ENCODE measurements at places on chromosomes 11 and 22.
A peak's percentile ranks its signal among the peaks of the same experiment; 100 is the strongest.

GRCh38 chr11:130442737-130443136, 5.7 kb upstream of the ADAMTS15 start:
- peak; percentile 79 for DNase-seq

- DNase-seq, result no peak
Measured at GRCh38 chr11:32030875-32031503, 59.9 kb upstream of the RCN1 start.

DNA sequence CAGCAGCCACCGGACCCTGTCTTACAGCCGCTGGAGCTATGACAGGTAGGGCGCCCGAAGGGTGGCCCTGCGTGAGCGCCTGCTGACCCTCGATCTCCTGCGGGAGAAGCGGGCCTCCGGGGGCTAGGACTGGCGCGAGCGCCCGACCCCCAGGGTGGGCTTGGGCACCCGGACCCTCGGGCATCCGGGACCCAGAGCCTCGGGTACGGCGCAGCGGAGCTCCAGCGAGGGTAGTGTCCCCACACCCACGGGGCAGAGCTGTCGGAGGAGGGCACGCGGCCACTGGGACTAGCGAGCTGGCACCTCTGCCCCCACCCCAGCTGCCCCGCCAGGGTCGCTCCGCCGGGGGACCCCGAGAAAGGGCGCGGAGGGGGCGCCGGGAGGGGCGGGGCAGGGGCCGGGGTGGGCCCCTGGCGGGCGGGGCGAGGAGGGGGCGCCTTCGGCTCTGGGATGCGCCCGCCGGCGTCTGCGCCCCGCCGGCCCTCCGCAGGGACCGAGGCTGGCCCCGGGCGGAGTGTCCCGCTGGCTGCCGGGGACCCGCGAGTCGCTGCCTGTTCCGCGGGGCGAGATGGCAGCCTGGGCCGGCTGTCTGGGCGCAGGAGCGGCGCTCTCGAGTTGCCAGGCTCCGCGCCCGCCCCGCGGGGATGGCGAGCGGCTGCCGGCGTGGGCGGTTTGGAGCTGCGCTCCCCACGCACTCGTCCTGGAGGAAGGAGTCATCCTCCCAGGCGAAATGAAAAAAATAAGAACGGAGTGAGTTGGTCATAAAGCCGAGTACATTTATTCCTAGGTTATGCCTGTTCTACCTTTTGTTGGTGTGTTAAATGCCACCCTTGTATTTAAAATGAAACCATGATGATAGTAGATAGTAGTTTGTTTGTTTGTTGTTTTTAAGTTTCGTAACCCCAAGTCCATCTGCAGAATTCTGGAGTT, 32.4 kb downstream of the EIF3F start:
- peak; percentile 35 for DNase-seq

GRCh38 chr11:2592559-2593392, 107.0 kb downstream of the KCNQ1OT1 start:
- no peak for DNase-seq

DNA sequence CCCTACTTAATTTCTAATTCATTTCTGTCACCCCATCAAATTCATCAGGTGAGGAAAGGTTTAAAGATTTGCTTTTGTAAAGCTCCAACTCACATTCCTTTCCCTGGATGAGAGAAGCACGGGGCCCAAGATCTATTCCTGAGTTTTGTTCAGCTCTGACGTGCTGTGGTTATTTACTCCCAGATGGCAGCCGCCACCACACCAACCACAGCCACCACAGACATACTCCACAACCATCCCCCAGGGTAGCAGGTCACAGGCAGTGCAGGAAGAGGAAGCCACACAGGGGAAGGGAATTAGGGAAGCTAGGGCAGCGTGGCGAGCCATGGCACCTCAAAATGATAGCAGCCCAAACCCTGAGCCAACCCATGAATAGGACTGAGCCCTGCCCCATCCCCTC, 63.5 kb upstream of the CSNK2A3 start:
- no peak for DNase-seq

DNA sequence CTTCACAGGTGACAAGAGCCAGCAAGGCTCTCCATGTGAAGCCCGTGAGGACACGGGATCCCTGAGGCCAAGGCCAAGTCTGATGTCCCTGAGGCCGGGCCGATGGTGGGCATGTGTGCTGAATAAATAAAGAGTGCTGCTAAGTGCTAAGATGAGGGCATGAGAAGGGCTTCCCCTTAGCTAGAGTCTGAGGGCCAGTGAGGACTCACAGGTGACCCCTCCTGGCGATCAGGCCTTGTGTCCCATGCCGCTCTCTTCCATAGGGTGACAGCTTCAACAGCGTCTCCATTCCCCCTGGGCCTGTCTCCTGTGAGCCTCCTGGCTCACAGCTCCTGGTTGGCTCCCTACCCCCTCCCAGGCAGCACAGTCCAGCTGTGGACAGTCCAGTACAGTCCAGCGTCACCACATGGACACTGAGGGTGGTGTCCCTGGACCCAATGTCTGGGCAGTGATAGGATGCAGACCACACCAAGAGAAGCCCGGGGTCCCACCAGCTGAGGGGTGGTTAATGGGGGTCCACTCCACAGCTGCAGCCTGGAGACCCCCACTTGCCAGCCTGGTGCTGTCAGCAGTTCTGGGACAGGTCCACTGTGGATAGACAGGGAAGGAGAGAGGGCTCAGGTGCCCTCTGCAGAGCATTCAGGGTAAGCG, 1033.2 kb downstream of the TBC1D22A start:
- no peak for DNase-seq

DNA sequence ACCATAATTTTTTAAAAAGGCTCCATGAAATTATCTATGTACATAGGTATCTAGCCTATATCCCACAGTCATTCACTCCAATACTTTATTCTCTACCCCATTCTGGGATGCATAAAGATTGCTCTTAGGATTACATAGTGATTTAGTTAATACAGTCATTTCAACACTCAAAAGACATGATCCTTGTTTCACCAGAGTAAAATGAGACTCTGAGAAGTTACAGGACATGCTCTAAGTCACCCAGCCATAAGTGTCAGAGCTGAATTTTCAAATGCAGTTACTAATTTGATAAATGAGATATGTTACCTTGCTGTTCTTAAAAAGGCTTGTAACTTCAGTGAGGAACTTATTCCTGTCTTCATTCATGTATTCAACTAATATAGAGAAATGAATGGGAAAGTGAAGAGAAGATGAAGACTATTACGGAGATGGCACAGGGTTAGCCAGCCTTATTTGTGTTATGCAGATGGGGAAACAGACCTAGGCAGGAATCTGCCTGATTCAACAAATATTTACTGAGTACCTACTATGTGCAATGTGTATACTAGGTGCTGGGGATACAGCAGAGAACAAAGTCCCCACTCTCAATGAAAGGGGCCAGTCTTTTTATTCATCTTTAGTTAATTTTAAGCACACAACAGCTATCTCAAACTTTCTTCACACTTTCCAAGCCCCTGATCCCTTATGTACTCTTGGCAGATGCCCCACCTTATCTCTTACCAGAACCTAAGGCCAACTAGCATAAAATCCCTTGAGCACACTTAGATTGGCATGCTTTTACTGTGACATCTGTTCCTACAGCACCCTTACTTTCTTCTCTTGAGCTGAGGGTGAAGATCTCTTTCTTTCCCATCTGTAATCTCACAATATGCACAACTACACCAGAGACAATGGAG, 21.6 kb downstream of the MAPK1 start:
- no peak for DNase-seq

DNA sequence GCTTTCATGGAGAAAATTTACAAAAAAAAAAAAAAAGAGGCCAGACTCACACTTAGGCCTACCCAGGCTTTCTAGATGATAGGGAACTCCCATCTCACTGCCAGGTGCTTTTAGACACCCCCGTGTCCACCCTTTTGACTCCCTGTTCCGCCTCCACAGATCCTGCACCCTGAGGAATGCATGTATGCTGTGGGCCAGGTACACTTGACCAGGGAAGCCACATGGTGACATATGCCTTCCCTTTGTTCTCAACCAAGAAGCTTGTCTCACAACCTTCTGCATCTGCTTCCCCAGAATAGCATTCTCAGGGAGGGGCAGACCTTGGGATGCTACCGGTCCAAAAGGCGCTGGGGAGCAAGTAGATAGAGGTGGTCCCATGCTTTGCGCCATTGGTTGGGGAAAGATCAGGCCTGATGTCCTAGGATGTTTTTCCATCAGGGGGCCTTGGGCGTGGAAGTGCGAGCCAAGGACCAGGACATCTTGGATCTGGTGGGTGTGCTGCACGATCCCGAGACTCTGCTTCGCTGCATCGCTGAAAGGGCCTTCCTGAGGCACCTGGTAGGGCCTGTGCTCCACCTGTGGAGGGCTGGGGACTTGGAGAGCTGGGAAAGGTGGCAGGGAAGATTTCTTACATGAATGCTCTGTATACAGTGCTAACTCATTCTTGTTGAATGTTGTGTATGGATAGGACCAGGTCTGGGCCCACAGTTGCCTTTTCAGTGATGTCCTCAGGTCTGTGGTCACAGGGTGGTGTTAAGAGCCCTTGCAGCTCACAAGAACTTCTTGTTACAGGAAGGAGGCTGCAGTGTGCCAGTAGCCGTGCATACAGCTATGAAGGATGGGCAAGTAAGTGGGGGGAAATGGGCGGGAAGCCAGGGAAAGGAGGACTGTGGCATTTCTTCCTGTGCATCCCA, 7.5 kb downstream of the HMBS start:
- DNase-seq, result no peak

GRCh38 chr11:73402834-73403185, 26.6 kb downstream of the RELT start:
- DNase-seq, result no peak

DNA sequence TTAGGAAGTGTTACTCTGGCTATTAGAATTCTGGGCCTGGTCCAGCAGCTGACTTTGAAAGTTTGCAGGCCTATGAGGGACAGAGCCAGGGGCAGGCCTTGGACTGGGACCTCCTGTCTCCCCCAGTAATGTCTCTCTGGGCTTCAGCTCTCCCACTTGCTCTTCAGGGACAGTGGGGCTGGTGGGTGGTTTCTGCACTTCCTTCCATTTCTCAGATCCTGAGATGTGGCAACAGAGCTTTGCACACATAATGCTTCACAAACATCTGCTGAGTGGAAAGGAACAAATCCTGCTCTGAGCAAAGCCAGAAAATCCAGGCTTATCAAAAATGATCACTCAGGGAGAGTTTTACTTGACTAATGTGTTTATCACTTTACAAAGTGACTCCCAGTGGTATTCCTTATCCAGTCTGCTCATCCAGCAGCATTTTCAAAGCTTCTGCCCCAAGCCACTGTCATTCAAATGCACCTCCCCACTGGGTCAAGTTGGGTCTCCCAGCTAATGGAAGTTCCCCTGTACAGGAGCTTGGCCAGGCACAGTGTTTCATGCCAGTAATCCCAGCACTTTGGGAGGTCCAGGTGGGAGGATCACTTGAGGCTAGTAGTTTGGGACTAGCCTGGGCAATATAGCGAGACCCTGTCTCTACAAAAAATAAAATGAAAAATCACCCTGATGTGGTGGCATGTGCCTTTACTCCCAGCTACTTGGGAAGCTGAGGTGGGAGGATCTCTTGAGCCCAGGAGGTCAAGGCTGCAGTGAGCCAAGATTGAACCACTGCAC, 13.5 kb upstream of the OSBP2 start:
- DNase-seq, result no peak

DNA sequence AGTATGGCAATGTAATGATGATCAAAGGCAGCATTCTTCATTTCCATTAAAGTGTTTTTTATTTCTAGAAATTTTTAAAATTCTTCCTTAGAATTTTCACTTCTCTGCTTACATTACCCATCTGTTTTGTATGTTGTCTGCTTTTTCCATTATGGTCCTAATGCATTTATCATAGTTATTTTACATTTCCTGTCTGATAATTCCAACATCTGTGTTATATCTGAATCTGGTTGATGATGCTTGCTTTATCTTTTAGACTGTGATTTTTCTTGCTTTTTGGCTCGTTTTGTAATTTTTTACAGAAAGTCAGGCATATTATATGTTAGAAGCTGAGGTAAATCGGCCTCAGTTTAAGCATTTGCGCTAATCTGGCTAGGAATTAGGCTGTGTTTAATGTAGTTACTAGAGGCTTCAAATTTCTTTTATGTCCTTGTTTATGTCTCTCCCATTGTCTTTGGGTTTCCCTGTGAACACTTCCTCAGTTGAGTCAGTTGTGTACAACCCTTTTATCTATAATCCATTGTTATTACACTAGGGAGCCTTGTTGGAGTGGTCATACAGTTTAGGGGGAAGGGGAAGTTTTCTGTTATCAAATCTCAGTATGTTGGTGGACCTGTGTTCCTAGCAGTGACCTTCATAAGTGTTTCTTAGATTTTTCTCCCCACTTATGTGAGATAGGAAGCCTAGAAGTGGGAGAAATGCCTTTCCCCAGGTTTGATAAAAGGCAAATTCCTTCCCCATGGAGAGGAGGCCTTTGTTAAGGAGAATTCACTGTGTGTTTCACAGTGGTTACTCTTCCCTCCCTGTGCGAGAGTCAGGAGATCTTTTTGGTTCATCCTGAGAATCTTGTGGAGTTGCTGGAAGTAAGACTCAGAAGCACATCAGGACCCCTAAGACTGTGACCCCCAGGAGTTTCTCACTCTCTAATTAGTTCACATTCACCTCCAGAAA, 437.5 kb downstream of the INSC start:
- no peak for DNase-seq

DNA sequence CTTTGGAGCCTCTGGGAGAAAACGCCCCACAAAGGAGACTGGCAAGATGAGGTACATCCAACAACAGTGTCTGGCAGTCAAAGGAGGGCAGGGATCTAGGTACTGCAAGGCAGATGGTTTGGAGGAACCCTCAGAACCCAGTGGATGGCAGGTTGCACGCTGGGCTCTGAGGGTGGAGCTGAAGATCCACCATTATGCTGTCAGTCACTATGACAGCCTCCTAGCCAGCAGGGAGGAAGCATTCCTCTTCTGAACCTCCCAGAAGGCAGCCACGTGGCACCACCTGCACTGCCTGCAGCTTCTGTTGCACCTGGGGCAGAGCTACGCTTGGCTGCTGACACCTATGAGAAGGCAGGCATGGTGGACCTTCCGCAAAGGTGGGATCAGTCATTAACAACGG, 40.2 kb downstream of the HTR3A start:
- DNase-seq, result no peak

DNA sequence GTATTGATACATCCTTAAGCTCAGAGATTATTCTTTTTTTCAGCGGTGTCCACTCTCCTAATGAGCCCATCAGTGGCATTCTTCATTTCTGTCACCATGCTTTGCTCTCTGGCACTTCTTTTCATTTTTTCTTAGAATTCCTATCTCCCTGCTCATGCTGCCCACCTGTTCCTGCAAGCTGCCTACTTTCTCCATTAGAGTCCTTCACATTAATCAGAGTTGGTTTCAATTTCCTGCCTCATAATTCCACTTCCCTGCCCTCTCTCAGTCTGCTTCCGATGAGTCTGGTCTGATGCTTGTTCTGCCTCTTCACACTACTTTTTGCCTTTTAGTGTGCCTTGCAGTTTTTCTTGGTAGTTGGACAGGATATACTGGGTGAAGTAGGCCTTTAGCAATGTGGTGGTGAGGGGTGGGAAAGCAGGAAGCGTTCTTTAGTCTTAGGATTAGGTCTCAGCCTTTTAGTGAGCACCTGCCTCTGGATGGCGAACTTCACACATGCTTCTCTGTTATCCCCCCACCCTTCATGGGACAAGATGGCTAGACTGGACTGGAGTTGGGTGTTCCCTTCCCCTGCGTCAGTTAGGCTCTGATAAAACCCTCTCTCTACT, 53.6 kb downstream of the CECR2 start:
- no peak for DNase-seq

Data from muscle of back (tissue), 13 donors.